ENCODE measurements at places on chromosomes 3 and 15.

GRCh38 chr15:40157778-40158447 lies 3.0 kb upstream of the BUB1B start:
- DNase-seq: no peak

GRCh38 chr3:141875893-141876380 lies 506 bp upstream of the ATP1B3 start:
- peak; percentile 80 for DNase-seq

- DNase-seq: no peak
Measured at GRCh38 chr3:120642368-120642948, 39.6 kb downstream of the HGD start.

GRCh38 chr3:150331978-150332568 lies 76.0 kb upstream of the TSC22D2 start:
- no peak for DNase-seq
